NCI-H187 (cell line): ENCODE measurements at places on chromosomes 12 and 14.

- DNase-seq, result no peak
These were observed 3.3 kb downstream of the COL2A1 start for GRCh38 chr12:48000878-48001504.

GRCh38 chr12:46686267-46686942, 139.4 kb downstream of the SLC38A4 start:
- no peak for DNase-seq

GRCh38 chr14:99698236-99698635, 14.1 kb downstream of the CYP46A1 start:
- no peak for DNase-seq

DNA sequence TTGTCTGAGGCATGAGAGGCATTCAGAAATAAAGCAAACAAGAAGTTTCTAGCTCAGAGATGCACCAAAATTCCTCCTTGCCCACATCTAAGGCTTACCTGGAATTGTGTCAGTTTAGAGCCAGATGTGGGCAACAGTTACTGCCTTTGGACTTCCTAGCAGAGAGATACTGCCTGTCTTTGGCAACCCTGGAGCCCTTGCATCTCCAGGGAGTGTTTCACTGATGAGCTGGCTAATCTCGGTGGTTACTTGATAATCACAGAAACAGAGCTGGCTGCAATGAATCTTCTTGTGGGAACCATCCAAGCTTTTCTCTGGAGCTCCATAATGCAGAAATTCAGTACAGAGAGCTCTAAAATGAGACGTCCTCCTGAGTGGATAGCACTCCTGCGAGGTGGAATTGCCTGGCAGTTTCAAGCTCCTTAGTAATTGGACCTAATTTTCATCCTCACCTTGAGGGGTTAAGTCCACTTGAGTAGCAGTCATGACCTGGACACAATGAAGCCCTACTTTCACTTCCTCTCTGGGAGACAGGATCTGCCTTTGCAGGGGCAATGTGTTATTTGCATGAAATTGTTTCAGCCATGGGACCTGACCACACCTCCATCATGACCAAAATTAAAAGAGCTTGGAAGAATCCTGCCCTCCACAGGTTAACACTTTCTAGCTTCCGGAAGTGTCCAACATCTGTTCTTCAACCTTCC, 108.8 kb upstream of the ARHGAP5 start:
- no peak for DNase-seq

DNA sequence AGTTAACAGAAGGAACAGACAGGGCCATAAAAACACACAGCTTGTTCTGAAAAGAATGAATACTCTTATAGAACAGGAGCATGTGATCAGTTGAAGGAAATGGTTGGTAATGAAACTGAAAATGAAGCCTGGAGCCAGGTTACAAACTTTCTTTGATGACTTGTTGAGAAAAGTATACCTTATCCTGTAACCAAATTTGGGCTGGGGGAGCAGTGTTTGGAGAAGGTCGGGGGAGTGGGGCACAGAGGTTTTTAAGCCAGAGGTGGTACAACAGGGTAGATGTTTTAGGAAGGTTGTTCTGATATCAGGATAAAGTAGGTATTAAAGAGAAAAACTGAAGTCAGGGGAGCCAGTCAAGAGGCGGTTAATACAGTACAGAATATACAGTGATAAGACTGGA, 8.2 kb downstream of the GOLT1B start:
- DNase-seq, result no peak

DNA sequence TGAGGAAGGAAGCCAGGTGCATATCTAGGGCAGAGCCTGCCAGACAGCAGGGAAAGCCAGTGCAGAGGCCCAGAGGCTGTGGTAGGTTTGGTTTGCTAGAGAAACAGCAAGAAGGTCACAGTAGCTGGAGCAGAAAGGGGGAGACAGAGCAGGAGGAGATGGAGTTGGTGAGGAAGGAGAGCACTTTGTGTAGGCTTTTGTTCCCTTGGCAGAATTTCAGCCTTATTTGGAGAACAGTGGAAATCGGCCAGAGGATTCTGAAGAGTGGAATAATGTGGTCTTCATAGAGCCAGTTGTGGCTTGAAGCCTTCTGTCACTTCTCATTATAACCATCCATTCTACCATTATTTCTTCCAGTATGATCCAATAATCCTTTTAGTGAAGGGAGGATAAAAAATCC, 212.9 kb upstream of the FAR2 start:
- no peak for DNase-seq
